M059J (cell line): ENCODE measurements at places on chromosomes 11 and 22.

- no peak for DNase-seq
Observed at GRCh38 chr22:41842996-41843970, 10.4 kb downstream of the SREBF2 start.

DNA sequence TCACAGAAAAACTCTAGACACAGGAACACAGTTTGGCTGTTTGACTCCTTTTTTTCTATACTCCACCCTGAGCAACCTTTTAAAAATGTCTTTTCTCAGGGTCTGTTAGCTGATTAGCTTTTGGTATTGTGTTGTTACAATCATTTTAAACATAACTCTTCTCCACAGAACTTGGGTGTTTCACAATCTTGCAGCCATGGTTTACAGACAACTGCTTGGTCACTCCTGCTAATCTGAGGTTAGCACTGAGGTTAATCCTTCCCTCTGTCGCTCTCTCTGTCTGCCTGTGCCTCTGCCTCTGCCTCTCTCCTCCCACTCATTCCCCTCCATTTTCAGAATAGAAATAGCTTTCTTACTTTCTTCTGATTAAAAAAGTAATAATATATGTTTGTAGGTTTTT is 62.4 kb upstream of the ZBED5 start:
- DNase-seq: peak; percentile 24

GRCh38 chr11:91396236-91397133 is 828.1 kb upstream of the FAT3 start:
- DNase-seq: peak; percentile 81

- peak; percentile 7 for DNase-seq
Observed at GRCh38 chr11:43687120-43687791, 6.7 kb downstream of the HSD17B12 start.
